BE2C (cell line): ENCODE measurements at places on chromosomes 1 and 21.
A peak's percentile ranks its signal among the peaks of the same experiment; 100 is the strongest.

DNA sequence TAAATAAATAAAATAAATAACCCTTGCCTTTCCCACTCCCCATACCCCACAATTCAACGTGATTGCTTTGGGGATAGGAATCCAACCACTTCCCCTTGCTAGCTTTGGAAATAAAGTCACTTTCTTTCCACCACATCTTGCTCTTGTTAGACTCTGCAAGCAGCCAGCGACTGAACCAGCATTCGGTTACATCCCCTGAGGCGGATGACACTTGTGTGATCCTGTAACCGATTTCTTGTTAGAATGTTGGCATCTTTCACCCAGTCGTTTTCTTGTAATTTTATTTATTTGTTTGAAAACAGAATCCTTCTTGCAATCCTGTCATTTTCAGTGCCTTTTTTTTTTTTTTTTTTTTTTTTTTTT, 1.6 kb upstream of the IFNGR2 start:
- DNase-seq: no peak

DNA sequence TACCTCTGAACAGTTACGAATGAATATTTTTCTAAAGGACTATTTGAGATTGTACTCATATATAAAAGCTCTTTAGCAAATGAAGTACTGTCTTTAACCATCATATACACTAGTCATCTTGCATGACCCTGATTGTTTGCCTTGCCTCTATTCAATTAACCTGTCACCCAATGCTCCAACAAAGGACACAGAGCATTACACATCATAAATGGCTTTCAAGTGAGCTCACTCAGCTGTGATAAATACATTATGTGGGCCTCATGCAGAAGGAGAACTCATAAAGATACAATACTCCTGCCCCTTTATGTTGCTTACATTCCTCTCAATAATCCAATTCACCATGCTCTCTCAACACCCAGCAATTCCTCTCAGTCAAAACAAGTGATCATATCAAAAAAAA, 993.0 kb upstream of the PRMT6 start:
- DNase-seq: peak; percentile 21

GRCh38 chr1:231420299-231420958, 1.7 kb downstream of the EGLN1 start:
- no peak for DNase-seq

- no peak for DNase-seq
Observed at GRCh38 chr1:34060187-34060730, 104.8 kb downstream of the CSMD2 start.

DNA sequence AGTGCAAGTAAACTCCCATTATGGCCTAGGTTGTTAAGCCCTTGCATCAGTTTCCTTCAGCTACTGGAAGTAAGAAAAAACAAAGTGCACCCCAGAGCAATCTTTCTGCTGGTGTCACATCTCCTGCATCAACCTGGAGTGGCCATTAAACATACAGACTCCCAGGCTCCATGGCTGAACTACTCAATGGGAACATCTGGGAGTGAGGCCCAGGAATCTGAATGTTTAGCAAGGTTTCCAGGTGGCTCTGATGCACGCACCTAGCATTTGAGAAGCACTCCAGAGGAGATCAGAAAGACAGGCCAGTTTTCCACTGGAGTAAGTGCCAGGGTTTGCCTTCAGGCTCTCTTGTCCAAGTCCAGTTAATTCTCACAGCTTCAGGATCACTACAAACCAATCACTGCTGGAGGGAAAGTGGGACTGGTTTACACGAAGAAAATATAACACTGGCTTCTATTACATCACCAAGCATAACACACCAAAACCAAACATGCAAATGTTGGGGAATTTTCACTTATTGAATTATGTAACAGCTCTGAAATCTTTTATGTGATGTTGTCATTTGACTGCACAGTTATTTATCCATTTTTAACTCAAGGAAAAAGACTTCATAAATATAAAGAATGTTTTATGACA, 22.3 kb upstream of the ABCA4 start:
- DNase-seq: no peak

DNA sequence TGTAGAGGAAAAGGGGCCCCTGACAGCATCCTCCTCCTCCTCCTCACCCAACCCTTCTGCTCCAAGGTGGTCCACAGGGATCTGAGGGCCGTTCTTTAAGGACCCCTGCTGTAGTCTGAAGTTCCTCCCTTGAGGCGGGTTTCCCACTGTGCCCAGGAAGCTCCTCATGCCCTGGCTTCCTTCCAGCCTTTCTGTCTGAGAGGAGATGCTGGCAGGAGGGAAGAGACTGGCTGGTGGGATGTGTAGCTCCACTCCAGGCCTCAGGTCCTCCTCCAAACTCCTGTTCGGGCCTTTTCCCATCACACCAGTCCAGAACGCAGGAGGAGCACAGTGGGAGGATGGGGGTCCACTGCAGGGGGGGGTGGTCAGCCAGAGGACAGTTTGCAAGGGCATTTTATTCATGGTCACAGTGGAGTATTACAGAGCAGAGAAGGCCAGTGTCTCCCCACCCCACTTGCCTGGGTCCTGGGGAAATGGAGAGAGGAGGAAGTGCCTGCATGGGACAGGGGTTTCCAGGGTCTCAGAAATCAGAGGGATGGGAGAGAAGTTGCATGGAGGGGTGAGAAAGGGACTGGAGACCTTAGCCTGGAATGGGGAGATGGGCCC, 7.8 kb downstream of the ETV3L start:
- no peak for DNase-seq

GRCh38 chr1:41673806-41674205, 189.3 kb upstream of the EDN2 start:
- DNase-seq: no peak

DNA sequence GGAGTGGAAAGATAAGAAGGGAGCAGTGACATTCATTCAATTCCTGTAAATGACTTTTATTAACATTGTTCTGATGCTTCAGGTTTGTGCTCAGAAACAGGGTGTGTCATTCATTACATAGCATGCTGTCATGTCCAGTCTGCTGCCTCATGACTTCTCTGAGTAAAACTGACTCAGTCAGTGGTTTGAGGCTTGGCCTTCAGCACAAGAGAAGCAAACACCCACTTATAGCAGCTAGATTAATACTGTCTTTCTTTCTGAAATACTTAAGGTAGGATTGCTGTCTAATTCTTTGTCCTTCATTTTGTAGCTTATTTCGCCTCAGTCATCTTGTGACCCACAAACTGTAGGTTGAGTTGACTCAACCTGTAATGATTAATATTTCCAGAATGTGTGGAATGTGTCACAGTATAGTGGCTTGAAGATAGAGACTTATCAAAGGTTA, 32.9 kb downstream of the RASAL2 start:
- DNase-seq: no peak

DNA sequence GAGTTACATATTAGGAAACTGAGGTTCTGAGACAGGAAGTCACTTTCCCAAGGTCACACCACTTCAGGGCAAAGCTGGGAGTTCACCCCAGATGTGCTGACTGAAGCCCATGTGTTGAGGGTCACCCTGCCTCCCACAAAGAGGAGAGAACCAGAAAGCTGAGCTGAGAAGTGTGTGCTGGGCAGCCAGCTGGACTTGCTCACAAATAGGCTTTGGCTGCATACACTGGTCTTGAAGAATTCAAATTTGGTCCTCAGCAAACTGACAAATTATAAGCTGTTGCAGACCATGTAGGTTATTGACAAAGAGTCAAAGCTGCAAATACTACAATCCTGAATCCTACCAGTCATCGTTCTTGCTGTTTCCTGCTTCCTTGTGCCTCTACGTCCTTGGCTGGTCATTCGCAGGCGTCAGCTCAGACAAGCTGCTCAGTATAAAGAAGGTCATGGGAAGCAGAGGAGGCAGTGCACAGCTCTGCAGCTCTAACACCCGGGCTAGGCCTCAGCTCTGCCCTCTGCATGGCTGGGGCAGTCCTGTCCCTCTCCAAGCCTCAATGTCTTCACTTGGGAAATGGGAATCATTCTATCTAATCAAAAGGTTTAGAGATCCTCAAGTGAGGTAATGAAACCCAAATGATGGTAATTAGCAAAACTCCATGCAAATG, 40.0 kb downstream of the CDCP2 start:
- no peak for DNase-seq

DNA sequence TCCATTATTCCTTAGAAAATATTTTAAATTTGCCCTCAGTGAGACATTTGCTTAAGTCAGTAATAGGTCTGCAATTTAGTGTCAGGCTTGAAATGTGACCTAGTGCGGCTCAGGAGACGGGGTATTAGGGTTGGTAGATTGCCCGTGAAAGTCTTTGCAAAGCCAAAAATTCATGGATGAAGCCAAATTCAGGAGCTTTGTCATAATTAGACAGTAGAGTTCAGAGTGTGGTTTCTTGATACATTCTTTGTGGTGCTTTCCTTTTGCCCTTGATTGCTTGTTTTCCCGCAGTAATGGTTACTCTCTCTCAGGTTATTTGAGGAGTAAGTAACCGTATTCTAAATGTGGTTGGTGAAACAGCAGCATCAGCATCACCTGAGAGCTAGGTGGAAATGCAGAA, 120.7 kb downstream of the RPS6KC1 start:
- DNase-seq: no peak

GRCh38 chr1:25873120-25873519, 2.4 kb downstream of the PAQR7 start:
- no peak for DNase-seq

DNA sequence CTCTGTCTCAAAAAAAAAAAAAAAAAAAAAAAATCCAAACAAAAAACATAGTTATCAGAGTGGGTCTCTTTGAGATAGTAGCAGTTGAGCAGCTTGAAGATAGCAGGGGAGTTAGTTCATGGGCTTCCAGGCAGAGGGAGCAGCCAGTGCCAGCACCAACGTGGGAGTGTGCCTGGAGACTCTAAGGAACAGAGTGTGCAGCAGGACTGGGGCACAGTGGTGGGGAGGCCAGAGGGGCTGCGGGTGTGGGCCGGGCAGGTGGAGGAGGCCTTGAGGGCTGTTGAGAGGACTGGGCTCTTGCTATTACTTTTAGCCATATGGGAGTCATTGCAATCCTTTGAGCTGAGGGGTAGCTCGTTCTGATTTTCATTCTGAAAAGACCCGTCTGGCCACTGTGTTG, 63.8 kb downstream of the RYR2 start:
- DNase-seq: no peak

DNA sequence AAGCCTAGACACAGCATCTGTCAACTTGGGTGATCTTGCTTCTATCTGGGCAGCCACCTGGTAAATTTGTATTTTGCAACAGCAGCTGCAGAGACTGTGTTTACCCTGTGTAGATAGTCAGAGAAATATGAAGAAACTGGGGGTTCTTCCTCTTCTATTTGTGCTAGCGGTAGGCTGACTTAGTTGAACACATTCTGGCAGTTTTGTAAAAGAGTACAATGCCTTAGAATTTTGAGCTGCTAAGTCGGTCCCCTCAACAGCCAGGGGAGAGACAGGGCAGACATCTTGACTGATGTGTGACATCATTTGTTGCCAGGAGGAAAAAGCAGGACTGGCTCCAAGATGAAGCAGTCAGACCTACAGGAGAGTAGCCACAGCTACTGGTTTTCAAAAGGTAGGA, 53.7 kb downstream of the KCNJ6 start:
- DNase-seq: no peak

GRCh38 chr1:44544960-44545359, 129.3 kb downstream of the TMEM53 start:
- no peak for DNase-seq

DNA sequence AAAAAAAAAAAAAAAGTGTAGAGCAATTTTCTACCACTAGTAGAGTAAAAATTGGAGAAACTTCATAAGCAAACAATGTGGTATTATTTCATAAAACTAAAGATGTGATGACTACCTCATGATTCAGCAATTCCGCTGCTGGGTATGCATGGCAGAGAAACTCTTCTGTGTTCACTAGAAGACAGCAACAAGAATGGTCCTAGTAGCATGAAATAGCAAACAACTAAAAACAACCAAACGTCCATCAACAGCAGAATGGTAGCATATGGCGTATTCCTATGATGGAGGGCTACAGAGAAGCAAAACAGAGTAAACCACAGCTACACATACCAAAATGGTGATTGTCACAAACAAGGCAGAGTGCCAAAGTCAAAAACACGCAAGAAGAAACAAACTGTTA, 18.9 kb downstream of the HTR1D start:
- DNase-seq: no peak

DNA sequence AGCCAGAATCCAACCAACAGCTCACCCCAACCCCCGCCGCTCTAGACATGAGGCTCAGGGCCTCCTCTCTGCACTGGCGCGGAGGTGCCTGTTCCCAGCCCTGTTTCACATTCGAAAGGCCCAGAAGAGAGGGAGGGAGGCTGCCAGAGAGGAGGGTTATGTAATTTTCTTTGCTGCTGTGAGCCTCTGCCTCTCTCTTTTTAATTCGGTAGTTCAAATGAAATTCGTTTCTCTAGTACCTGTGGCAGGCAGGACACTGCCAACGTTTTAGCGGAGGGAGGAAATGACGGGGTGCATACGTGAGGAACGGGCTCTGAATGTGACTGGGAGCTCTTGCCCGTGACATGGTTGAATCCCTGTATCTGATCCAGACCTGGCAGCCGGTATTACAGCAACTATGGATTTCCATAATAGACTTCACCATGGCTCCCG, 9.4 kb downstream of the PRDM16 start:
- no peak for DNase-seq

DNA sequence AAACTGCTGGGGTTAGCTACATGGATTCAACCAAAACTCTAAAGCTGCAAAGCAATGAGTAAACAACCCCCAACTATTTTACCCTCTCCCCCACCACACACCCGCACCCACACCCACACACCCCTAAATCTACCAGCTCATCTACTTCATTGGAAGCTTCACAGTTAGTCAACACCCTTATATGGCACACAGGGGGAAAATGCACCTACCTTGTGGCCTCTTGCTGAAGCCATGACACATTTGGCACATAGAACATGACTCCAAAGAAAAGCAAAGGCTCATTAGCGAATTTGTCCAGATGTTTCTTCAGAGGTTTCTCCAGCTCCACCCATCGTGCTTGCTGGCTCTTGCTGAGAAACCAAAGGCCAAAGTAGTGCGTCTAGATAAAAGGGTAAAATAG, 99.8 kb downstream of the PTPN14 start:
- DNase-seq: no peak

GRCh38 chr1:240029418-240029817, 62.3 kb upstream of the FMN2 start:
- DNase-seq: no peak

- no peak for DNase-seq
Observed at GRCh38 chr21:42672699-42673458, 19.5 kb downstream of the PDE9A start.

- DNase-seq: no peak
Observed at GRCh38 chr1:15680131-15680530, 4.0 kb upstream of the PLEKHM2 start.

GRCh38 chr1:77416692-77417450, 135.1 kb downstream of the AK5 start:
- DNase-seq: peak; percentile 21

DNA sequence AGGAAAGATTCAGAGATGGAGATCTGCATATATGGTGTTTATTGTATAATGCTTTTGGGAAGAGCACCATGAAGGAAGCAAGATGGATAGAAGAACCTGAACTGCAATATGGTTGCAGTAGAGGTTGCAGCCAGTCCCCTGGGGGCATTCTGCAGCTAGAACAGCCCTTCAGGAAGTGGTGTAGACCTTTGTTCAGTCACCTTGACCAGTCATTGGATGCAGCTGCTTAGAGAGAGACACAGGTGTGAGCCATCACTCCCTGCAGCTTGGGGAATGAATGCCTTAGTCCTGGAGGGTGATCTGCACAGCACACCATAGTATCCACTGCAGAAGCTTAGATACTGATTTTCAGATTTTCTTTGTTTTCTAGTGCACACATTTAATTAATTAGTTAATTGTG, 42.3 kb downstream of the NEK7 start:
- DNase-seq: no peak
